Stimulated activated CD4-positive, alpha-beta T cell treated with anti-CD3 and anti-CD28 coated beads, Interleukin-4, amount 100 ng/mL, for 4 hours (primary cell): ENCODE measurements at places on chromosomes 2 and 18.

- no peak for DNase-seq
These were observed 28.3 kb downstream of the ANXA4 start for GRCh38 chr2:69770193-69770702.

DNA sequence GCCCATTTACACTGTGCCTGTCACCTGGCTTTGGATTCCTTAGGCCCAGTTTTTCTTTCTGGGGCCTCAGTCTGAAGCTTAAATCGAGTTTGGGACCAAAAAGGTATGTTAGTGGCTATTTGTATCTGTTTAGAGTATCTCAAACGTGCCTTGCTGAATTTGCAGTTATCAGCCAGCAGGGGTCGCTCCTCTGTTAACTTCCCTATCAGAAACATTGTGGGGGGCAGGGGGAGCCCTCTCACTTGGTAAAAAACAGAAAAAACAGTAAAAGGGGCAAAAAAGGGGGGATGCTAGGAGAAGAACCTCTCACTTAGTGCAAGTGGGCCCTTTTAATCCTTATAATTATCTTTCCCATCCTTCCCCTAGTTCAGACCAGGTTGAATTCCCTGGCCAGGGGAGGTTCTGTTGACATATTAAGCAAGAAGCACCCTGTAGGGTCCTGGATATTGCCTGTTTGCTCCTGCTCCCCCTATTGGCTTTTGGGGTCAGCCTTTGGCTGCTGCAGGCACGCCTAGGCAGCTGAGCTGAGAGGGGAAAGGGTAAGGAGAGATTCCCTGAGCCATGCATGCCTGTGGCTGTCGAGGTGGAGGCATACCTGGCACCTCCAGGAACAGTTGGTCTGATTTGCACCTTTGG, 8.8 kb upstream of the IFIH1 start:
- DNase-seq: no peak

DNA sequence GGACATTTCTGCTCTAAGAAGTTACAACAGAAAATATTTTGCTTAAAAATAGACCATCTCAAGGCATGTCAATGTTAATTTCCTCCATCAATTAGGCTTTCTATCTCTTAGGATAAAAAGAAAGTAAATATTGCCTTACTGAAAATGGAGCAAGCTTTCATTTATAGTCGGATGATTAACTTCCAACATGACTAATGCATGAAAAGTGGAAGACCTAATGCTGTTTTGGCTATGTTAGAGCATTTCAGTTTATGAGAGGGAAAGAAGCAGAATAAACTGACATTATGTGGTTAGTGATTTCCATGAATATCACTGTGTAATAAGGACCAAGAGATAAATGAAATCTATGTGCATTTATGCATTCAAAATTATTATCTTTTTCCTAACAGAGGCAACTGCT, 475.2 kb upstream of the UBE2E3 start:
- no peak for DNase-seq

DNA sequence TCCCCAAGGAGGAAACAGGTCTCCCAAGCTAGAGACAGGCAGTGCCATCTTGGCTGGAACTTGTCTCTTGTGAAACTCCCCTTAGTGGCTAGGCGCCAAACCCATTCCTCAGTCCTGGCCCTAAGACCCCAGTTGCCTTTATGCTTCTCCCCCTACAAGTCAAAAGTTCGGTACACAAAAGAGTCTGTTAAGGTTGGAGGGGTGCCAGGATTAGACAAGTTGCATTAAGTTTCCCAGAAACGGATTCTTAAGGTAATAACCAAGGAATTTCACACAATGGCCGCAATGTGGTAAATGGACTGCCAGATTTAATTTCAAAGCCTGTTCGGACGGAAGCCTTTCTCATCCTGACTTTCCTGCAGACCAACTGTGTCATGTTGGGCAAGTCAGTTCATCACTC, 80.7 kb downstream of the CCBE1 start:
- DNase-seq: no peak

DNA sequence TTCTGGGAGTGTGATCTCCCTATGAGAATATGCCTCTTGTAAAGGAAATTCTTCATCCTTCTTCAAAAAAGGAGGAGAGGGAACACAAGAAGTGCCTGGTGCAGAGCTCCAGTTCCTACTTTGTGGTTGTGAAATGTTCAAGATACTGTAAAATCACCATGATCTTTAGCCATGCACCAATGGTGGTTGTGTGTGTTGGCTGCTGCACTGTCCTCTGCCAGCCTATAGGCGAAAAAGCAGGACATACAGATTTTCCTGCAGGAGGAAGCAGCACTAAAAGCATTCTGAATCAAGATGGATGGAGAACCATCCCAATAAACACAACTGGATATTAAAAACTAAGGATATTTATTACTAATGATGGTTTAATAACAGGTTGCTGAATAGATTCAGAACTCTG, 6.2 kb upstream of the KLHL14 start:
- DNase-seq: no peak

DNA sequence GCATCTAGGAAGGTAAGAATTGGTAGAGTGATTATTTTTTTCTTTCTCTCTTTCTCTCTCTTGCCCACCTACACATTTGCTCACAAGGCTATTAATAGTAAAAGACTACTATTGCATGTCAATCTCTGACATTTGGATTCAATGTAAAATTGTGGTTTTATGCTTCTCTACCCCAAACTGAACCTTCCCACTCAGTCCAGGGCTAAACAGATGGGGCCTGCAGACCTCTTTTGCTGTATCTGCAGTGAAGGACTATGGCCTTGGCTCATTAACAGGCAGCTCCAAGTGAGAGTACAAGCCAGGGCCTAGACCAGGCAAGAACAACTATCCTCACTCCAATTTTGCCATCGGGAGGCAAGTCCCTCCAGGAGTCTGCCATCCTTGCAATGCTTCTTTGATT, 68.3 kb upstream of the ARL4C start:
- DNase-seq: no peak

- no peak for DNase-seq
These were observed 305.3 kb downstream of the NDUFA10 start for GRCh38 chr2:239719791-239720360.

DNA sequence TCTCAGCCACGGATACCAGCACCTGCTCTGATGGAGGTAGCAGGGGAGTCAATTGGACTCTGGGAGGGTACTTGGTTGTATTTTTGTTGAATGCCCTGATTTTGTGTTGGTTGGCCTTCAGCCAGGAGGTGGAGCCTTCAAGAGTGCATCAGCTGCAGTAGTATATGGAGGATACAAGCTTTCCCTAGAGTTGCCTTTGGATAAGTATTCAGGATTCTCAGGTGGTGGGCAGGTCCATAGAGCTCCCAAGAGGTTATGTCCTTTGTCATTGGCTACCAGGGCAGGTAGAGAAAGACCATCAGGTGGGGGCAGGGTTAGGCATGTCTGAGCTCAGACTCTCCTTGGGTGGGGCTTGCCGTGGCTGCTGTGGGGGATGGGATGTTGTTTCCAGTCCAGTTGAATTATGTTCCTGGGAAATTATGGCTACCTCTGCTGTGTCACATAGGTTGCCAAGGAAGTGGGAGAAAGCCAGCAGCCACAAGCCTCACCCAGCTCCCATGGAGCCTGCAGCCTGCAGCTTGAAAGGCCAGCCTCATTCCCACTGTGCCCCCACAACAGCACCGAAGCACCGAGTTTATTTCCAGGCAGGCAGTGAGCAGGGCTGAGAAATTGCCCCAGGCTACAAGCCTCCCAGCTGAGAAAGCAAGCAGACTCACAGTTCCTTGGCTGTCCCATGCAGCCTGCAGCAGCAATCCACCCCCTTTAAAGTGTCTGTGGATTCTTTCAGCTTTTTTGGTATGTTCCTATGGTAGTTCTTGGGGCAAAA, 38.6 kb upstream of the CHST9 start:
- DNase-seq: no peak
